Activated gamma-delta T cell (primary cell): ENCODE measurements at places on chromosomes 4 and X.

DNA sequence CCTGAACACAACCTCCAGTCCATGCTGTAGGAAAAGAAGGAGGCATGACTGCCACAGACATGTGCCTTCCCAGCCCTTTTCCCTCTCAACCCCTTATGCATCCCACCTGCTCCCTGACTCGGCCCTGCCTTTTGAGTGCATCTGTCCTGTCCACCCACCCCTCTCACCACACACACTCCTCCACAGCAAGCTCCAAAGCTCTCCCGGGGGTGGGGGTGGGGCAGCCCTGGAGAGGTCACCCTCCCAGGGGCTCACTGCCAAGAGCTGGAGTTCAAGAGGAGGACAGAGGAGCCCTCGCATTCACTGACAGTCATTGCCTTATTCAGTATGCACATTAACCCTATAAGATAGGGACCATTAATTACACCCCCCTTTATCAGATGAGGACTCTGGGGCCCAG lies 46.6 kb upstream of the MAMLD1 start:
- no peak for DNase-seq

GRCh38 chrX:40244980-40245379 lies 147.2 kb upstream of the BCOR start:
- no peak for DNase-seq

GRCh38 chr4:68267433-68267944 lies 22.0 kb upstream of the TMPRSS11B start:
- DNase-seq: no peak

GRCh38 chr4:41362621-41363383 lies 106.1 kb downstream of the UCHL1 start:
- no peak for DNase-seq

GRCh38 chrX:133992882-133993281 lies 7.5 kb upstream of the GPC3 start:
- DNase-seq: no peak

DNA sequence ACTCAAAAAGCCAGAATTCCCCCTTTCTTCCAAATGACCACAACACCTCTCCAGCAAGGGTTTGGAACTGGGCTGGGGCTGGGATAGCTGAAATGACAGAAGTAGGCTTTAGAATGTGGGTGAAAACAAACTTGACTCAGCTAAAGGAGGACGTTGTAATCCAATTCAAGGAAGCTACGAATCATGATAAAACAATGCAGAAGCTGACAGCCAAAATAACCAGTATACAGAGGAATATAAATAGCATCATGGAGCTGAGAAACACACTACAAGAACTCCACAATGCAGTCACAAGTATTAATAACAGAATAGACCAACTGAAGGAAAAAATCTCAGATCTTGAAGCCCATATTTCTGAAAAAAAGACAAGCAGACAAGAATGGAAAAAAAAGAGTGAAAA lies 95.8 kb upstream of the TET2 start:
- no peak for DNase-seq

- no peak for DNase-seq
Observed at GRCh38 chr4:183391204-183391603, 53.2 kb upstream of the CDKN2AIP start.

- no peak for DNase-seq
Observed at GRCh38 chr4:150890246-150890645, 124.8 kb downstream of the LRBA start.

GRCh38 chrX:39675619-39676018 lies 422.1 kb downstream of the BCOR start:
- DNase-seq: no peak

DNA sequence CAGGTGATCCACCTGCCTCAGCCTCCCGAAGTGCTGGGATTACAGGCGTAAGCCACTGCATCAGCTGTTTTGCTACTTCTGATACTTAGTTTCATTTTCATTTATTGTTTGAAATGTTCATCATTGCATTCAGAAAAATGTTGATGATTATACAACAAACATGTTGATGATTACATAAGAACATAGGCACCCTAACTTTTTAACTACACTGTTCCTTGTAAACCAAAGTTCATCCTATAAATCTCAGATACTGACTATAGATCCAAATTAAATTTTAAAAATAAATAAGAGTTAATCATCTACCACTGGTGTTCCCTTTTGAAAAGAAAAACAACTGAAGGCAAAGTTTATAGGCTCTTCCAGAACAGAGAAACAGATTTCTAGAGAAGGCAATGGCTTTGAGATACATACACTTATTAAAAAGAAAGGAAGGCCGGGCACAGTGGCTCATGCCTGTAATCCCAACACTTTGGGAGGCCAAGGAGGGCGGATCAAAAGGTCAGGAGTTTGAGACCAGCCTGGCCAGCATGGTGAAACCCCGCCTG lies 23.4 kb downstream of the TRIM75 start:
- no peak for DNase-seq

- no peak for DNase-seq
Observed at GRCh38 chrX:96578781-96579180, 105.9 kb upstream of the DIAPH2 start.

DNA sequence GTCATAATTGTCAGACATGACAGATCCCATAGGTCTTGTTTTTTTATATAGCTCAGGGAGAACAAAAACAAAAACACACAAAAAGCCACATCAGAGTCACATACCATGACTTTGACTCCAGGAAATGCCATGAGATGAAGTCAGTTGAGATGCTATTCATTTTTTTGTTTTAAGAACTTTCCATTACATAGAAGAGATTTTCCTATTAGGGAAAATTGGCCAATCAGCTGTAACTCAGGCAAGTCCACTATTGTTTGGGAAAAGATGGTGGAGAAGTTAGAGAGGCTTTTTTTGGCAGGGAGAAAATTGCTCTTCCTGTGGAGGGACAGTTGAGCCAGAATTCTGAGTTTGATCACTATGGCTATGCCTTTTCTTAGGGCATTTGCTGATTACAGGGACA lies 72.6 kb downstream of the SMARCA5 start:
- no peak for DNase-seq

GRCh38 chr4:22202246-22202974 lies 253.8 kb upstream of the KCNIP4 start:
- no peak for DNase-seq

DNA sequence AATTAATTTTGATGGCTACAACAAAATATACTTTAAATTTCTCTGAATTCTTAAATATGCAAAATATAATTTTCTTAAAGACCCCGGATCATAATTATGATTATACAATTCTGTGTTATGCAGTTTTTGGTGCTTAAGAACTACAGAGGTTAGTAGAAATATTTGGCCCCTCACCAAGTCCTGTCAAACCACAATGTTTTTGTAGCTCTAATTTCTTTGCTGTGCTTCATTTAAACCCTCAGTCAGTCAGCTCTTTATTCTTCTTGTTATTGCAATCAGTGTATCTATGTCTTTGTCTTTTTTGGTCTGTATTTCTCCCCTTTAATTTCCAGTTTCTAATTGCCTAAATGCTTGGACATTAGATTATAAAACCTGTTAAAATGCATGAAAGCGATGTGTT lies 186.1 kb downstream of the CAMK2D start:
- DNase-seq: no peak

DNA sequence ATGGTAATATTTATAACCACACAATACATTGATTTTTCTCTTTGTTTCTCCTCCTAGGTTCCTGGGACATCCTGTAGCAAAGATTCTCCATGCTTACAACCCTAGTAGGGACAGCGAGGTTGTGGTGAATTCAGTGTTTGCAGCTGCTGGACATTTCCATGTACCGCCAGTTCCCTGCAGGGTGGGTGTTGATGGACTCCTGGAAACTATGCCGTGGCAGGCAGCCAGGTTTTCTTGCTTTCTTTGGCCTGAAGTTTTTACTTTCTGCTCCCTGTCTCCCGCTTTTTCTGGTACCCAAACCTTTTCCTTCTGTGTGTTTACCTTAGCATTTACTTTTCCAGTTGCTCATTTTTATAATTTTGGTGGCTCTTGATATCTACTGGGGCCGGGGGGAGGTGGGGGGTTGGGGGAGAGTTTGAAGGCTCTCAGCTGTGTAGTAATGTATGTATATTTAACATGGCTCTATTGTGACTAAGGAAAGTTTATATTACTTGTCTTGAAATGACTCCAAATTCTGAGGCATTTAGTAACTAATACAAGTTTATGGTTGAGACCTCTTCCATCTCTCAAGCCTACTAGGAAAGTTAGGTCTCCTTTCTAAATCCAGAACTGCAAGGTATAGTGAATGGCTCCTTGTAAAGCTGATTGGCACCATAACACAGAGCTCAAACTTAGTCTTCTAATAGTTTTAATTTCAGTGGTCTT lies 89.7 kb downstream of the TMEM131L start:
- no peak for DNase-seq

DNA sequence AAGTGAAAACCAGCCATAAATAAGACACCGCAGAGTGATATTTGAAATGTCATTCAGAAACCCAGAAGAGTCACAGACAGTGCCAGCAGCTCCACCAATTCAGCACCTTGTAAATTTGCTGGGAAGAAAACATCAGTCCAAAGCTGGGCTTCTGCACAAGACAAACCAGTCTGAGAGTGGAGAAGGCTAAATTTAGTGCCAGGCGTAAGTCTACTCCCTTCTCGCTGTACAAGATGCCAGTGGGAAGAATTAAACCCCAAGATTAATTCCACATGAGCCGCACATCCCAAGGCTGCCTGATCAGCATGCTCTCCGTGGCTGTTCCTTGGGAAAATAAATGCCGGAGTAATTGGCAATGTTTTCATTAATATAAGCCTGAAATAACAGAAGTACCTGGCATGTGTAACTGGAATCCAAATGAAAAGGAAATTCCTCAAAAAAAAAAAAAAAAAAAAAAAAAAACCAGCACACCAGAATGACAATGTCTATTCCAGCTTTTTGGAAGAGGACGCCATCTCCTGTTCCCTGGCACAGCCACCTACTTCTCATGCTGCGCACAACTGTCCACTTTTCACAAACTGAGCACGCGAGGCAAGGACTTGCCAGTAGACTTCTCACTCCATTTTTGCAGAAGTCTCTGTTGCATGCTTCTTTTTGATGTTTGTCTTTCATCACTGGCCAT lies 95.5 kb downstream of the NSUN7 start:
- no peak for DNase-seq

- DNase-seq: no peak
Observed at GRCh38 chrX:134658760-134659023, 421 bp upstream of the PLAC1 start.

DNA sequence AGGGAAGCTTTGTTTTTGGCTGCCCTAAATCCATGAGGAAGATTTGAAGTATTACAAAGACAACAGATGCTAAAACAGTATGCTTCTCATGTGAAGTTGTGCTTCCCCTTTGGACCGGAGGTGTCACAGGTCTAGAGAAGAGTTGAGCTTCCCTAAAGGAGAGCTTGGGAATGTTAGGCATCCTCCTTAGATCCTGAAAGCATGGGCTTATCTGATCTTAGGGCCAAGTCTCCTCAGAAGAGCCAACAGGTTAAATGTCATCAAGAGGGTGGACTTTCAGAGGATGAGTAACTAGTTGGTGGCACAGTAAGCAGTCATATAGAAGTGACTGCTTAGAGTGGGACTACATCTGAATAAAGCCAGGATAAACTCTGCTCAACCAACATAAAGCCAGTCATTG lies 205.4 kb downstream of the RPA4 start:
- no peak for DNase-seq

GRCh38 chr4:16437836-16438235 lies 211.6 kb upstream of the TAPT1 start:
- no peak for DNase-seq

DNA sequence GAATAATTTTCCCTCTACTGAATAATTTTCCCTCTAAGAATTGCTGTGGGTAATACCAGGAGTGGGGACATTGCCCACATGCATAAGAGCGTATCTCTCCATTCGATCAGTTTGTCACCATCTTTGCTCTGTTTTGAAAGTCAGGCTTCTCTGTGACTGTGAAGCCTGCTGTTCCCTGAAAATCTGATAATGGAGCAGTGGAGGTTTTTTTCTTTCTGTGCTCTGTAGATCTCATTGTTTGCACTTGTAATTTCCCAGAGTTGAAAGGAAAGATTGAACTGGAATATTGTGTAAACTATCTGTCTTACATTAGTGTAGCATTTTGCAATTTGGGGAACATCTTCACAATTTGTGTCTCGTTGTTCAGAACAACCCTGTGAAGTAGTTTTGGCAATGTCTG lies 4.3 kb downstream of the ZXDB start:
- no peak for DNase-seq
